ENCODE measurements at places on chromosomes 13 and 19.

DNA sequence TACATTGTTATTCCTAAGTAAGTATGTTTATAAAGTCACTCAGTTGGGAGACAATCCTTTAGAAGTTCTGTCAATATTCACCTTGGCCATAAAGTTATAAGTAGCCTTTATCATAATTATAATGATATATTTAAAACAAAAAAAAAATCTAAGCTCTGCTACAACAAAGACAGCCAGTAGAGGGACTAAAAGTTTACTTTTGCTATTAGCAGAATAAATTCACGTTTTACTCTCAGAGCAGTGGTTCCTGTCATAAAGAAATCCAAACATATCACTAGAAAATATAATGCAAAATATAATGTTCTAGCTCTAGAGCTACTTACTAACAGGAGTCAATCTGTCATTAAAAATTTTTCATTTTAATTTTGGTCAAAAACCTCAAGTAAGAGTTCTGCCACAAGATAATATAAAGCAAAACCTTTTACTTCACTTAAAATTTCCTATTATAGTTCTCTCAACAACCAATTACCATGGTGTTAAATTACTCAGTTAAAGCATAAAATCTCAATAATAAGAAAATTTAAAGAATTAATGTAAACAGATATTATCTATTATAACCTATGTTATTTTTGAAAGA is 17.7 kb downstream of the INTS6 start:
- peaks cover 13% of the 10 kb centered on the region for H3K4me1 ChIP-seq
- H3K27ac ChIP-seq: peak overlapping the region; percentile 43
- DNase-seq: no peak
- no peak overlapping the region for H3K4me3 ChIP-seq

GRCh38 chr13:92717857-92718256 is 508.8 kb upstream of the GPC6 start:
- H3K27me3 ChIP-seq: no peaks in the 10 kb centered on the region
- H3K27ac ChIP-seq: no peak overlapping the region
- no peaks in the 10 kb centered on the region for H3K4me1 ChIP-seq
- DNase-seq: no peak
- H3K4me3 ChIP-seq: no peak overlapping the region

GRCh38 chr19:958967-959855 is 24.9 kb upstream of the WDR18 start:
- peaks cover 29% of the 10 kb centered on the region for H3K4me1 ChIP-seq
- H3K36me3 ChIP-seq: no peaks in the 10 kb centered on the region
- no peak for DNase-seq
- H3K27ac ChIP-seq: peak overlapping the region; percentile 8
- H3K27me3 ChIP-seq: no peaks in the 10 kb centered on the region
- H3K4me3 ChIP-seq: no peak overlapping the region

GRCh38 chr13:40562975-40563349 is 103.5 kb downstream of the FOXO1 start:
- no peaks in the 10 kb centered on the region for H3K27me3 ChIP-seq
- no peak for DNase-seq
- H3K36me3 ChIP-seq: no peaks in the 10 kb centered on the region
- no peak overlapping the region for H3K27ac ChIP-seq
- H3K4me1 ChIP-seq: peaks cover 3% of the 10 kb centered on the region

DNA sequence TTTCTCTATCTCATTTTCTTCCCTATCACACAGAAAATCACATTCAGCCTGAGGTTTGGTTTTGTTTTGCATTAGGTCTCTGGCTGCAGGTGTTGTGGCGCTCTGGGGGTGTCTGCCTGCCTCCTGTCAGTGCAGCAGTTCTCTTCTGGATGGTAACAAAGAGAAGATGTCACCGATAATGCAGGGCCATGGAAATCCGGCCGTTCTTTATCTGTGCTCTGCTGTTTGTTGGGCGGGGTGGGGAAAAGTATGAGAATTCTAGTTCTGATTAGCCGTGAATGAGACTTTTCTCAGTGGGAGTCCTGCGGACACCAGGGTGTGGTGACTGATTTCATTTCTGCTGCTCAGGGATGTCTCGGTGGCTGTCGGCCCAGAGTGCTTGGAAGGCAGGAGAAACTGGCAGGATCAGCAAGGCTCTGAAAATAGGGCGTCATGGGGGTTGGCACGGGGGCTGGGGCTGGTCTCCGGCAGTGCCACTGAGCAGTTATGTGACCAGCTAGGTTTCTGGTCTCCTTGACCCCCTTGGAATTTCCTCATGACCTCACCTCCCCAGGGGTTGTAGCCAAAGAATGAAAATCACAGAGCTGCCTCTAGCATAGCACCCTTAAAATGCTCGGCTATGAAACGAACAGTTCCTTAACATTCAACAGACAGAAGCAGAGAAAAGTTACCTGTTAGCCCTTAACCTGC is 5.0 kb downstream of the RNF113B start:
- H3K4me3 ChIP-seq: no peak overlapping the region
- no peaks in the 10 kb centered on the region for H3K36me3 ChIP-seq
- peak; percentile 19 for DNase-seq
- H3K4me1 ChIP-seq: peaks cover 57% of the 10 kb centered on the region

All from neural progenitor cell (in vitro differentiated cells).